ENCODE measurements at places on chromosomes 5 and 9.

DNA sequence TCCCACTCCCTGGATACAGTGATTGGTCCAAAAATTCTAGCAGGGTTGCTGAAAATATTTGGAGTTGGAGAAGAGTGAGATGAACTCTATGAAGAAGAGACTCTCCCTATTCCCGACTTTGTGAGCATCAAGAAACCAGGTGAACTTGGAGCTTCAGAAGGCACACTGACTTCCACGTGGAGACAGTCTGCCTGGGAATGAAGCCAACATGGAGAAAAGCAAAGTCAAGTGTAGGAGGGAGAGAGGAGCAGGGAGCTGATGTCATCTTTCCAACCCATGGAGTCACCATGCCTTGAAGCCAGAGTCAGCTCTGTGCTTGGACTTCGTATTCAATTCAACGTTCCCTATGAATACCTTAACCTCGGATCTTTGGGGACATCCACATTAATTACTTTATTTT is 125.1 kb downstream of the NPR3 start:
- H3K27me3 ChIP-seq: no peaks in the 10 kb centered on the region
- H3K36me3 ChIP-seq: no peaks in the 10 kb centered on the region
- H3K4me3 ChIP-seq: no peak overlapping the region
- no peak for DNase-seq

DNA sequence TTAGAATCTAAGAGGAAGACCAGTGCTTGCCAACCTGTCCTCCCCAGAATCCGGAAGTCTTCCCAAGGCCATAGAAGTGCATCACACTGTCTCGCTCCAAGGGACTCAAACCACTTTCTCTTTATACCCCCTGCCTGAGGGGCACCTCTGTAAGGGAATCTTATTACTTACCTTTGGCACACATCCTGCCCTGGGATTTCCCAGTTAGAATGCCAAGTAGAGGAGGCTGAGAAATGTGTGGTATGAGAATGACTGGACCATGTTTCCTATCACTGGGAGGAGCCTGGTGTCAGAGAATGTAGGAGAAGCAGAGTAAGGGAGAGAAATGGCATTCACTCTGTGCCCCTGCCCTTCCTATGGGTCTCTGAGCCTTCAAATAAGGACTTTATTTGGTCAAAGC is 85.8 kb downstream of the AOPEP start:
- no peak overlapping the region for H3K4me3 ChIP-seq
- peaks cover 8% of the 10 kb centered on the region for H3K36me3 ChIP-seq
- H3K27ac ChIP-seq: no peak overlapping the region
- DNase-seq: no peak
- H3K4me1 ChIP-seq: peaks cover 3% of the 10 kb centered on the region
- H3K27me3 ChIP-seq: no peaks in the 10 kb centered on the region

DNA sequence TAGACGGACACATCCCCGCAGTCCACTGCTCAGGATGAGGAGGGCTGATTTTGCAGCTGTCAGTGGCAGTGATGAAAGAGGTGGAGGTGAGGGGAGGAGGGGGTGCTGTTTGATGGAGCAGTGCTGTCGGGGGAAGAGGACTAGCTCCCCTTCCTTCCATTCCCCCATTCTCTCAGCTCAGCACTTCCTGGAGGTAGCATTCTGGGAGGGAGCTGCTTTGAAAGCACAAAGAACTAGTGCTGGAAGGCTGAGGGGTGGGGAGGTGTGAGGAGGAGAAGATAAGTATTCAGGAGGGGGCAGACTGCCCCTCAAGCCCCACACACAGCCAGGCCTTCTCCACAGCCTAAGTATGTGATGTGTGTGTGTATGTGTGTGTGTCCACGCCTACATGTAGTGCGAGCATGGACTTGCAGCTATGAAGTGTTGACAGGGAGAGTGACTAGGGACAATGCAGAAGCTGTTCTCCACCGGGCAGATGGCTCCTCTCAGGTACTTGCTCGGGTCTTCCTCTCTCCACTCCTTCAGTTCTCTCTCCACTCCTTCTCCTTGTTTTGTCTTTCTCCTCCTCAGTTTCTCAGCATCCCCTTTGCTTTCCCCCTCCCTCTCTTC is 65.5 kb upstream of the HSPA9 start:
- H3K4me3 ChIP-seq: no peak overlapping the region
- DNase-seq: no peak
- peaks cover 84% of the 10 kb centered on the region for H3K27me3 ChIP-seq
- H3K27ac ChIP-seq: no peak overlapping the region
- peaks cover 2% of the 10 kb centered on the region for H3K36me3 ChIP-seq

- H3K36me3 ChIP-seq: peaks cover 2% of the 10 kb centered on the region
- H3K27ac ChIP-seq: no peak overlapping the region
- DNase-seq: no peak
- peaks cover 16% of the 10 kb centered on the region for H3K4me1 ChIP-seq
- H3K4me3 ChIP-seq: no peak overlapping the region
- H3K27me3 ChIP-seq: no peaks in the 10 kb centered on the region
Measured at GRCh38 chr9:71820403-71820921, 52.1 kb upstream of the CEMIP2 start.

DNA sequence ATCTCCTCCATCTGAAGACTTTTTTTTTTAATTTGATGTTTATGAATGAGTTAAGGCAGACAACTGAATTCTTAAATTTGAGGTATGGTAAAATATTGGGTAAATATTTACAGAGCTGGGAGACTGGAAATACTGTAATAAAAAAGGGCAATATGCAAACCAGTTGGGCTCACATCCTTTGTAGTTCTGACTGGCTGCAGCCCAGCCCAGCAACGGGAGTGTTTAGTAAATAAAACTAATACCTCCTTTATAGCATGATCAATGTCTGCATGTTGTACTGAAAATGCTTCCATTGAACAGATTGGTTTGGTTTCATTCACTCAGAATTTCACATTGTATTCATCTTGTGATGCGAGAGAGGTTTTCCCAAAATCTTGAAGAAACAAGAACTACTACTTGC is 365.0 kb downstream of the DMRT2 start:
- no peak overlapping the region for H3K4me3 ChIP-seq
- H3K27me3 ChIP-seq: no peaks in the 10 kb centered on the region
- no peak overlapping the region for H3K27ac ChIP-seq
- DNase-seq: no peak
- no peaks in the 10 kb centered on the region for H3K36me3 ChIP-seq
- peaks cover 2% of the 10 kb centered on the region for H3K4me1 ChIP-seq

DNA sequence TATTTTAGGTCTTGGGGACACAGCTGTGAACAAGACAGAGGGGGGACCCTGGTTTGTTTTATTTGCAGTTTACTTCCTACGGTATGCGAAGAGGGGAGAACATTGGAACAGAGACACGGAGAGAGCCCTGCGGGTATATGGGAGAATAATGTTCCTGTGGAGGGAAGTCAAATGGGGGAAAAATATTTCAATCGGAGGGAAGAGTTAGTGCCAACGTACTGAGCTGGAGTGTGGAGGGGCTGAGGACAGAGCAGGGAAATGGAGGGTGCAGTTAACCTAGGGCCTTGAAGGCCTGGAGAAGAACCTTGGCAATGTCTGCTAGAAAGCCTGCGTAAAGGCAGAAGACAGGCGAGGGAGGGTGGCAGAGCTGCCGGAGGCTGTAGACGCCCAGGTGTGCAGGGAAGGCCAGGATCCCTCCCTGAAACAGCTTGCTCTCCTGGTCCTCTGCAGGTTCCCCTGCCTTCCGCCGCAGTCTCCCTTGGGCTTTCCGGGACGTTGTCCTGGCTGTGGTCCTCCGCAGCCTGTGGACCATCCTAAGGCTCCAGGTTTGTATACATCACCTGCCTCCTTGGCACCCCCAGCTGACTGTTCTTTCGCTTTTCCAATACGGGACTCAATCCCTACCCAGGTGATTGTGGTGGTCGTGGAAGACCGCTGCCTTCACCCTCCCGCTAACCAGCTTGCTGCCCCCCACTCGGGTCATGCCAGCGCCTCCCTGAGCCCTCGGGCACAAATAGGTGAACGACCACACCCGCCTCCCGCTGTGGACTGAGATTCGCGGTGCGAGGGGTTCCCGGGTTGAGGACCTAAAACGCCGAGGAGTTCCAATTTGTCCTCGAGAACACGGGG is 1.9 kb upstream of the RACK1 start:
- peak overlapping the region; percentile 97 for H3K27ac ChIP-seq
- H3K4me3 ChIP-seq: peak overlapping the region; percentile 96
- H3K4me1 ChIP-seq: peaks cover 59% of the 10 kb centered on the region
- H3K27me3 ChIP-seq: no peaks in the 10 kb centered on the region
- peaks cover 4% of the 10 kb centered on the region for H3K36me3 ChIP-seq
- DNase-seq: no peak

DNA sequence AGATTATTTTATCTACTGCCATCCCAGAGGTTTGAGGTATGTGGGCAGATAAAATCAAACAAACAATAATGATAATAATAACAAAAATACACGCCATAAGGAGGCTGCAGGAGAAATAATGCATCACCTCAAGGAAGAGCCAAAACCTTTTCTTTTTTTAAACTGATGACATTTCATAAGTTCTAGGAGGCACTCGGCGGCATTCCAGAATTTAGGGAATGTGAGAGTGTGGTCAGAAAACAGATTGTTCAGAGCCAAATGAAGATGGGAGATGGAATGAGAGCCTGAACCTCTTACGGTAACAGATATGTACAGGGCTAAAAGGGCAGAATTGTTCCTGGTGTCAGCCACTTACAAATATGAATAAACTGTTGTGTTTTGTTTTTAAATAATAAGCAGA is 615.0 kb upstream of the CHD1 start:
- no peaks in the 10 kb centered on the region for H3K27me3 ChIP-seq
- no peak for DNase-seq
- no peaks in the 10 kb centered on the region for H3K4me1 ChIP-seq
- H3K27ac ChIP-seq: no peak overlapping the region
- H3K4me3 ChIP-seq: no peak overlapping the region

DNA sequence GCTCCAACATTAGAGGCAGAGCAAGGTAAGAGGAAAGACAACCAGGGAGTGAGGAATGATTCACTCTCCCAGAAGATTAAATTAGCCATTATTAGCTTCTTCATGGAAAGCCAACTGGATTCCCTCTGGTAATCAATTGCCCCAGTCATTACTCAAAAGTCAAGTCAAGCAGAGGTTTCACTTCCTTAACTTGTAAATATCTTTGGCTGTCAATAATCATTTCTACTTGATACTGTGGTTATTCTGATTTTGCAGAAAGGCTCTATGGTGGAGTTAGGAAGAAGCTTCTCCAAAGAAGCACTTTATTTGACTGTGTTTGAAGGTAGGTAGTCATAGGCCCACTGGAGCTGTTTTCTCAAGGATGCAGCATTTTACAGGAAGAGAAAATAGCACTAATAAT is 78.0 kb downstream of the JAKMIP2 start:
- H3K4me1 ChIP-seq: no peaks in the 10 kb centered on the region
- no peak overlapping the region for H3K4me3 ChIP-seq
- DNase-seq: no peak
- no peak overlapping the region for H3K27ac ChIP-seq
- H3K27me3 ChIP-seq: no peaks in the 10 kb centered on the region

- peaks cover 5% of the 10 kb centered on the region for H3K27me3 ChIP-seq
- H3K4me3 ChIP-seq: no peak overlapping the region
- H3K27ac ChIP-seq: no peak overlapping the region
- H3K4me1 ChIP-seq: no peaks in the 10 kb centered on the region
- H3K36me3 ChIP-seq: no peaks in the 10 kb centered on the region
- no peak for DNase-seq
Measured at GRCh38 chr5:123207852-123208251, 118.8 kb downstream of the PRDM6 start.

GRCh38 chr9:109424618-109425017 is 73.5 kb downstream of the PTPN3 start:
- no peak overlapping the region for H3K4me3 ChIP-seq
- H3K36me3 ChIP-seq: no peaks in the 10 kb centered on the region
- no peak overlapping the region for H3K27ac ChIP-seq

- no peak overlapping the region for H3K4me3 ChIP-seq
- H3K36me3 ChIP-seq: no peaks in the 10 kb centered on the region
- DNase-seq: no peak
- H3K27me3 ChIP-seq: no peaks in the 10 kb centered on the region
Measured at GRCh38 chr9:16673171-16673570, 197.3 kb downstream of the BNC2 start.

- no peaks in the 10 kb centered on the region for H3K4me1 ChIP-seq
- H3K36me3 ChIP-seq: no peaks in the 10 kb centered on the region
- H3K4me3 ChIP-seq: no peak overlapping the region
- DNase-seq: no peak
- no peak overlapping the region for H3K27ac ChIP-seq
Measured at GRCh38 chr9:16912197-16912596, 41.7 kb upstream of the BNC2 start.

- no peak overlapping the region for H3K4me3 ChIP-seq
- H3K27me3 ChIP-seq: peaks cover 30% of the 10 kb centered on the region
- no peak overlapping the region for H3K27ac ChIP-seq
- DNase-seq: no peak
- peaks cover 2% of the 10 kb centered on the region for H3K4me1 ChIP-seq
- no peaks in the 10 kb centered on the region for H3K36me3 ChIP-seq
Measured at GRCh38 chr5:120465436-120465961, 1.4 kb downstream of the PRR16 start.

GRCh38 chr9:134551644-134552348 is 89.8 kb upstream of the COL5A1 start:
- no peaks in the 10 kb centered on the region for H3K4me1 ChIP-seq
- no peaks in the 10 kb centered on the region for H3K36me3 ChIP-seq
- peaks cover 28% of the 10 kb centered on the region for H3K27me3 ChIP-seq
- no peak overlapping the region for H3K4me3 ChIP-seq
- no peak overlapping the region for H3K27ac ChIP-seq

- peaks cover 31% of the 10 kb centered on the region for H3K4me1 ChIP-seq
- no peaks in the 10 kb centered on the region for H3K27me3 ChIP-seq
- H3K36me3 ChIP-seq: peaks cover 8% of the 10 kb centered on the region
- no peak for DNase-seq
- peak overlapping the region; percentile 92 for H3K27ac ChIP-seq
- H3K4me3 ChIP-seq: peak overlapping the region; percentile 97
Measured at GRCh38 chr5:169584998-169585451, 1.5 kb downstream of the SPDL1 start.

DNA sequence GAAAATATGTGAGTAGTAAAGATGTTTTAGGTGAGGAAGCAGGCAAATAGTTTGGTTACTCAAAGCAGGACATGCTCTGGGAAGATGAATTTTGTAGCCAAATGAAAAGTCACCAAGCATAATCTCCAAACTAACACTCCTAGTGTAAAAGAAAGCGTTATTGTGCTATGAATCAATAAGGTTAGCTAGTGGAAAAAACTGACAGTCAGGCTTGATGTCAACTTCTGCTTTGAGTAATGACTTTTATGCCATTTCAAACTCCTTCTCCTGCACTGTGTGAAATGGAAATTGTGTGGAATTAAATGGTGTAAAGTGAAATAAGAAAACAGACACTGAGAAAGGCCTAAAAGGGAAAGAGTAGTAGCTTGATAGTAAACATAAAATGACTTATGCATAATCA is 637.2 kb upstream of the DMAC1 start:
- H3K27me3 ChIP-seq: peaks cover 6% of the 10 kb centered on the region
- H3K27ac ChIP-seq: no peak overlapping the region
- no peak for DNase-seq
- no peak overlapping the region for H3K4me3 ChIP-seq
- no peaks in the 10 kb centered on the region for H3K36me3 ChIP-seq
- peaks cover 4% of the 10 kb centered on the region for H3K4me1 ChIP-seq

Measured in T-helper 17 cell (primary cell).